Activated naive CD4-positive, alpha-beta T cell treated with anti-CD3 and anti-CD28 coated beads for 36 hours (primary cell): ENCODE measurements at places on chromosomes 5 and 9. TPM values are rescaled to one million over a fixed set of nuclear protein-coding genes. Genes with fewer than 3 reads are reported as not detected.

DNA sequence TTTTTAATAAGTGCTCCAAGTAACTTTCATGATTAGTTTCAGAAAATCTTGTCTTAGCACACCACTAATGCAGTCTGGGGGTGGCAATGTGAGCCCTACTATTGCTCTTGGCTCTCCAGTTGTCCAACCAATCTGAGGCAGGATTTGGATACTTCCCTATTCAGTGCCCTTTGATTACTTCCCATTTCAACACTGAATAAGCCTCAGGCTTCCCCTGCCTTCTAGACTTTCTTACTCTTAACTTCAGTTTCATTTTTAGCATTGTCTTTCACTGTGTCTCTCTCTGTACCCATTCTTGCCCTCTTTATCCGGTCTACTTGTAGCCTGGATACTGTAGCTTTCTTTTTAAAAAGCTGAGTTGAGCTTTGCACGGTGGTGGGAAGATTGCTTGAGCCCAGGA lies 186.1 kb downstream of the C9orf152 start:
- peaks cover 9% of the 10 kb centered on the region for H3K4me1 ChIP-seq
- H3K27ac ChIP-seq: peak overlapping the region; percentile 37
- H3K27me3 ChIP-seq: no peaks in the 10 kb centered on the region
- DNase-seq: peak; percentile 12

FLT4 gene
- 2.7 TPM for total RNA-seq

- no peaks in the 10 kb centered on the region for H3K4me1 ChIP-seq
- H3K27ac ChIP-seq: no peak overlapping the region
- H3K36me3 ChIP-seq: no peaks in the 10 kb centered on the region
- H3K27me3 ChIP-seq: peaks cover 15% of the 10 kb centered on the region
- DNase-seq: no peak
These were observed 258.0 kb upstream of the CLINT1 start for GRCh38 chr5:158116965-158117364.

- no peaks in the 10 kb centered on the region for H3K36me3 ChIP-seq
- peaks cover 4% of the 10 kb centered on the region for H3K27me3 ChIP-seq
- no peak overlapping the region for H3K27ac ChIP-seq
- H3K4me3 ChIP-seq: no peak overlapping the region
These were observed 256.4 kb downstream of the ICE1 start for GRCh38 chr5:5678909-5679308.

- no peaks in the 10 kb centered on the region for H3K36me3 ChIP-seq
- no peak overlapping the region for H3K27ac ChIP-seq
- DNase-seq: no peak
- no peaks in the 10 kb centered on the region for H3K4me1 ChIP-seq
- H3K27me3 ChIP-seq: no peaks in the 10 kb centered on the region
These were observed 366.5 kb downstream of the CHSY3 start for GRCh38 chr5:130270786-130271185.
